ENCODE measurements at places on chromosomes 6 and 20. TPM values are rescaled to one million over a fixed set of nuclear protein-coding genes. Genes with fewer than 3 reads are reported as not detected.
A peak's percentile ranks its signal among the peaks of the same experiment; 100 is the strongest.

DNA sequence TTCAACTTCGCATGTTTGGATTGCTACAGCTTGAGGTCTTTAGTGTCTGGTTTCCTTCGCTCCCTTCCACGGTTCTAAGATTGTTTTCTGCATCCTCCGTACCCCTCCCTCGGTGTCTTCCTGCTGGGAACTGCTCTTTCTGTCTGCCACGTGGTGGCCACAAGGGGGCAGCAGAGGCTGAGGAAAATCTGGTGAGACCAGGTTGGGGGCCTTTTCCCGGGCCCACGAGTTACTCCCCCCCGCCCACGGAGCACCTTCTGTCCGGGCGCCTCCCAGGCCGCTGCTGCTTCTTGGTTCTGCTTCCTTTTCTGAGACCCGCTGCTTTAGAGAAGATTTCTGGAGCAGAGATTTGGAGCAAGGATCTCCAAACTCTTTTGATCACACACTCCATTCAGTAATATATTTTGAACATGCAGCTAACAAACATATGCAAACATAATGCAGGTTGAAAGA is 21.1 kb upstream of the NOTCH4 start:
- peak; percentile 53 for ATAC-seq

MAFB gene
- total RNA-seq: not detected

SLC22A1 gene
- total RNA-seq: 3.3 TPM

TMX4 gene
- total RNA-seq: 27.2 TPM

DNA sequence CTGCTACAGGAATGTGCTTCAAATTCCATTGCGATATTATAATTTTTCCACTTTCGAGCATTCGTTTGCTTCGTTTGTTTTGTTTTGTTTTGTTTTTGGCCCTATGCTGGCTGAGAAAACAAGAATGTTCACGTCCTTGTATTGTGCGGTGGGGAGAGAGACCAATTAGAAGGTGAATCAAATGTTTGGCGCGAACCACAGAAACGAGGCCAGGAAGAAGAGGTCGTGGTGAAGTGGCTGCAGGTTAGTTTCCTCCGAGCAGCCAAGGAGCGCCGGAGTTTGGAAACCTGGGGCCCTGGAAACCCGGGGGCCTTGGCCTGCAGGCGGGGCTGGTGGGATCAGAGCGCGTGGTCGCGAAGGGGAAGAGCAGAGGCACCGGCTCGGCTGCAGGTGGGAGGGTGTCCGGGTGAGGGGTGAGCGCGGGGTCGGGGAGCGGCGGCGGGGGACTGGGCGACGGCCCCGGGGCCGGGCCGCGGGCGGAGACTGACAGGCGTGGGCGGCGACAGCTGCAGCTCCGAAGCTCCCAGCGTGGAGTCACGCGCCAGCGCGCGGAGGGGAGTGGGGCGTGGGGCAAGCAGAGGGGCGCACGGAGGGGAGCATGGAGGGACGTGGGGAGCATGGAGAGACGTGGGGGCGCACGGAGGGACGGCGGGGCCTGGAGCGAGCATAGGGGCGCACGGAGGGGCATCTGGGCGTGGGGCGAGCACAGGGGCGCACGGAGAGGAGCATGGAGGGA is 141.5 kb upstream of the PDE10A start:
- ATAC-seq: no peak

ADGRB3 gene
- not detected for total RNA-seq
